ENCODE measurements at places on chromosomes 11 and 22.
A peak's percentile ranks its signal among the peaks of the same experiment; 100 is the strongest.

DNA sequence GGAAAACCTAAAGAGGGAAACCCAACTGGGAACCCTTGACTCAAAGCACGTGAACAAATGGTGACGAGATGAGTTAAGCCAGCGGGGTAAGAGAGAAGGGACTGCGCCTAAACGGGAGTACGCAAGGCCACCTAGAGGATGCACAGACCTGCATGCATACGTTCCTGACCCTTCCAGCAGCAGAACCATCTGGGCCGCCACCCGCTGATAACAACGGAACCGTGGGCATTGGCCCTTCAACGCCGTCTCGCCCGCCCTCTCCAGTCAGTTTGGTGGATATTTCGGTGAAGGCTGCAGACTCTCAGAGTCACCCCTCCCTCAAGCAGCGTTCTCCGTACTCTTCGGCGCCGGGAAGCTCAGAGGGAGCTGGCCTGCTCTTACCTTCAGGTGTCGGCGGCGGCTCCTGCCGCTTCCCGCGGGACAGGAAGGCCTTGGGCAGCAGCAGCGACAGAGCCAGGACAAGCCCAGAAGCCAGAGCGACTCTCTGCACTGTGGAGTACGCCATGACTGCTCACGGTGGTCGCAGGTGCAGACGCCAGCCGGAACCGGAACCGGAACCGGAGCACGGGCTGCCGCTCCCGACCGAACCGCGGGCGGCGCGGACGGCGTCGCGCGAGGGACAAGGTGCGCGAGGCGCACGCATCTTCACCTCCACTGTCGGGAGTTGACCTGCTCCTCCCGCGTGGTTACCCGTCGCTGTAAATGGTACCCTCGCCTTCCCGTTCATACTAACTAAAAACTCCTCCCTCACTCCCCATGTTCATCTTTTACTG, at the start of gene RIC3:
Gene RIC3, minus strand, starts transcription at position 541 of the 773 bp plus-strand sequence. Its CDS starts 36 bp downstream, at position 505.
- peak; percentile 81 for ATAC-seq

DNA sequence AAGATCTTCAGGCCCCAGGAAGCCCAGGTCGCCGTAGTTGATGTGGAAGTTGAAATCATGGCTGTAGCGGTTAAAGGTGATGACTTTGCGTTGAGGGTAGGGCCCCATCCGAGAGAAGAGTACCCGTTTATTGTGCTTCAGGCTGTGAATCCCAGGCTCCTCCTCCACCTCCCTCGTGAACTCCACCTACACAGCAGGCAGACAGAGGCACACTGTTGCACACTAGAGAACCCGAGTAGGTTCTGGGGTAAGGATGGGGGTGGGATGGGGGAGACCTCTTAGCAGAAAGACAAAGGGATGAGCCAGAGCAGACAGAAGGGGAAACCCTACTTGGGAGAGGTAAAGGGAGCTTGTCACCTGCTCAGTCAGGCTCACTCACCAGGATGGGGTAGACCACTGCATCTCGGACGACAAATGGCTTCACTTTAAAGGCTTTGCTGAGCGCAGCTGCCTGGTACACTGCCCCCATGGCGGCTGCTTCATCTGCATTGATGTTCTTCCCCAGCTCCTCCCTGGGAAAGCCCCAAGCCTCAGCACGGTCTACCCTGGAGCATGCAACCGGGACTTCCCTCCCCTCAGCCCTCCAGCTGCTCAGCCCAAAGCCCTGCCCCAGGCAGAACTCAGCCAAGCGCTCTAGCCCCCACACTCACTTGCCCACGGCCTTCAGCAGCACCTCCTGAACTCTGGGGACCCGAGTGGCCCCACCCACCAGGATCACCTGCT, 5.4 kb downstream of the HYOU1 start:
- ATAC-seq = peak; percentile 69

DNA sequence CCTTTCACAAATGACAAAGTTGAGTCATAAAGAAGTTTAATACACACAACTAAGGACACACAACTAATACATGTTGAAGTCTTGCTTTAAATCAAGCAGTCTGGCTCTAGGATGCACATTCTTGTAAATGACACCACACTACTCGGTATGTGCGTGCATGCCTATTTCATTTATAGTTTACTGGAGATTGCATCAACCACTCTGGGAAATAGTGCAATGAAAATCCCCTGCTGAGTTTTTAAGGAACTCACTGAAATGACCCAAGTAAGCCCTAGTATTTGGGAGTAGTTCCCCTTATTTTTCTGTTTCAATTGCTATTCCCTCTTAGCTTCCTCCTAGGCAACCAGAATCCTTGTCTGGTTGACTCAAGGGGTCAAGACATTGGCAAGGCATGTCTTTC, 160.2 kb upstream of the LARGE1 start:
- no peak for ATAC-seq

- peak; percentile 98 for ATAC-seq
Observed at GRCh38 chr22:29821291-29822016, 16.6 kb downstream of the ASCC2 start.

DNA sequence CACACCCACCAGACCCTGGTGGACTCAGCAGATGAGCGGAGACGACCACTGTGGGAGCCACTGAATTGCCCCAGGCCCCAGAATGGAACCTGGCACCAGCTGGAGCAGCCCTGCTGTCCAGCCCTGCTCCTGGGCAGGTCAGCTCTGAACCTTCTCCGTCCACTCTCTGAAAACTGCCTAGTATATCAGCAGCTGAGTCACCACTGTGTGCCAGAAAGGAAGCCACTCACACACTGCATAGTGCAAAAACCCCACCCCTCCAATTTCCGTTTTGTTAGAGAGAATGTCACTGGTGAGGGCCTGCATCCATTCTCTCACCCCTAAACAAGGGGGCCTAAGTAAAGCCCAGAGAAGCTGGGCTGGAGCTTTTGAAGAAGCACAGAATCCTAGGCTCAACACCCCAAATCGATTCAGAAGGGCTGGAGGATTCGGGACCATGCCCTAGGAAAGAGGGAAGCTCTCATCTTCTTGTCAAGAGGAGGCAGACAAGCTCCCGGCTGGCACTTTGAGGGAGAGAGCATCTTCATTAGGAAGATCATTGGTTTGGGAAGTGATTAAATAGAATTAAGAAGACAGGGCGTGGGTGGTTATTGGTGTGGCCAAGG, 44.5 kb downstream of the GALNT18 start:
- no peak for ATAC-seq

DNA sequence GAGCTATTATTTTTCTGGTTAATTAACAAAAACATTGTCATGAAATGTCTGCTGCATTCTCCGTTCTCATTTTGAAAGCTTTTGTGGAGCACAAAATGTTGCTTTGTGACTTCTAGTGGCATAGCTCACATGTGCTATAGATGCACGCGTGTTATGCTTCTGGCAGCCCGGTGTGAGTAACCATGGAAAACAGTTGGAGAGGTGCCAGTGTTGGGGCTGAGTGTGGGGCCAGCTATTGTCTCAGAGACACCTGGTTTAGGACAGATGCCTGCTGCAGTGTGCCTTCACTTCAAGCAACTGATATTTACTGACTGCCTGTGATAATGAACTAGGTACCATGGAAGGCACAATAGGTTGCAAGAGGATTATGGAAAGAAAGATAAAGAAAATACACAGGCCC, 760.6 kb downstream of the NTM start:
- no peak for ATAC-seq

GRCh38 chr11:130769782-130770535, 146.3 kb downstream of the SNX19 start:
- no peak for ATAC-seq

GRCh38 chr22:47814474-47814873, 1052.0 kb downstream of the TBC1D22A start:
- no peak for ATAC-seq

GRCh38 chr11:83087035-83087434, 15.3 kb upstream of the RAB30 start:
- no peak for ATAC-seq

DNA sequence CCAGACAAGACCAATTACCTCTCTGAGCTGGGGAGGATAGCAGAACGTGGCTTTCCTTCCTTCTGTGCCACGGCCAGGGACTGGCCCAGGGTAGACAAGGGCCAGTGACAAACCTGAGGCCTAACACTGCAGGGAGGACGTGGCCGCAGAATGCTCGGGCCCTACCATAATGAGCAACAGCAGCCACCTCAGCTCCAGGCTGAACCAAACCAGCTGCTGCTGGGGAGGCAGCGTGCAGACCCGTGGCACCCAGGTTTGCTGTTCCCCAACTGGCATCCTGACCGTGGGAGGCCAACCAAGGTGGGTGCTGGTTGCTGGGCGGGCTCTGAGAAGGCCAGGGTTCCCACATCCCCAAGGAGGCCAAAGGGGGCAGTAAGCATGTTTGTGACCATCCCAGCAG, 83.0 kb downstream of the MORC2 start:
- no peak for ATAC-seq

DNA sequence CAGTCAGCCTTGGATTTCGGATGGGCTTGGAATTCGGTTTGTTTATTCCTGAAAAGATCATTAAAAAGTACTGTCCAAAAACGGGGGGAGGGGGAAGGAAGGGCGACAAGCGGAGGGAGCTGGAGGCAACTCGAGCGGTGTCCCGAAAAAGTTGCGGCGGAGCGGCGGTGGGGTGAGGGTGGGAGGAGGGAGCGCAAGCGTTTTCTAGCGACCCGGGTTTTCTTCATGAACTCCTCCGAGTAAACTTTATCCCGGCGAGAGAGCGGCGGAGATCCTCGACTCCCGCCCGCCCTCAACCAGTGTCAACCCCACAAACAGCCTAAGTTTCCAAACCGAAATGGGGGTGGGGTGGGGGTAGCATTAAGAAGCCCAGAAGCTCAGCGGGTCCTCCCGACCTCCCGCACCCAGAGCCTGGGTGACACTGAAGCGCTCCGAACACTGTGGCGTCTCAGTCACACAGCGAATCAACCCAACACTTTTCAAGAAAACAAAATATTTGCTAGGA, 133.0 kb upstream of the C11orf58 start:
- ATAC-seq = no peak

DNA sequence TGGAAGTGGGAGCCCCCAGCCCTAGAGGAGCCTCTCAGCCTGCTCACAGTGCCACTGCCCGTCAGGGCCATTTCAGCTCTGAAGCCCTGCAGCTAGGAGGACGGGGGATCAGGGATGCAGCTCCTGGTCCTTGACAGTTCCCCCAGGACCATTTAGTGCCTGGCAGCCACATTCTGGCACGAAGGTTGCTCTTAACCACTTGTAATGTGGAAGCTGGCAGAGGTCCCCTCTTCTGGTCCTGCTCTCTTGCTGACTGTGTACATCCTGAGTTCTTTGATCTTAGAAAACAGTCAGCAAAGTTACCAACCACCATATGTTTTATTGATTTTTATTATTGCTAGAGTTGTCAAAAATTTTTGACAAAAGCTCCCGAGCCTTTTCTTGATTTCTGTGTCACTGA, 44.2 kb downstream of the CABIN1 start:
- no peak for ATAC-seq

- ATAC-seq = no peak
Observed at GRCh38 chr11:109306322-109306721, 115.7 kb upstream of the C11orf87 start.

- ATAC-seq = no peak
Observed at GRCh38 chr11:134372961-134373360, 39.1 kb downstream of the B3GAT1 start.

DNA sequence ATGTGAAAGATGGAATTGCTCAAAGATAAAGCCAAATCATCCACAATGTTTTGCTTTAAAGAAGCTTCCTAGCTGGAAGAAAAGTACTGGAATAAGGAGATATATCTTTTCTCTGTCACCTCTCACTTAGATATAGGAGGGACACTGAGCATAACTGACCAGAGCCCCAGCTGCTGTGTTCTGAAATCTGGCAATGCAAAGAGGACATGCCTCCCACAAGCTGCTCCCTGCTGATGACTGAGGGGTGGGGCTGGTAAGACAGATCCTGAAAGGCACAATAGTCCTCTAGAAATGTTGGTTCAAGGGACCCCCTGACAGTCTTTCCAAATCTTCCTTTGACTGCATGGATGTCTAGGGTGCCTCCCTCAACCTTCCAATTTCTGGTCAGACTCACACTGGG, 67.0 kb downstream of the SC5D start:
- no peak for ATAC-seq

DNA sequence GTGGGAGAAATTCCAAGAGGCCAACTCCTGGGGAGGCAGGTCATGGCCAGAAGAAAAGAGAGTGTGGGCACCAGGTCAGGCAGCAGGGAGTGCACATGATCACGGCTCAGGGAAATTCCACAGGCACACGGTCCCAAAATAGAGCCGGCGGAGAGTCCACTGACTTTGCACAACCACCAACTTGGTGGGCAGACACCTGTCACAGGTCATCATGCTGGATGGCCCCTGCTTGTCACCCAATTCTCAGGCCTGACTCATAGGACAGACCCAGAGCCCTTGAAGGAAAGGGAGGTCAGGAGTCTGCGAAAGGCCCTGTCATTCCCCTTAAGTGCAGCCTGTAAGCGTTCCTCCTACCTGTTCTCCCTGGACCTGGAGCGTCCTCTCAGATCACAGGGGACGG, 15.8 kb downstream of the APOL2 start:
- no peak for ATAC-seq

- no peak for ATAC-seq
Observed at GRCh38 chr22:48899523-48900326, 927.9 kb downstream of the BRD1 start.

GRCh38 chr11:111500481-111500880, 11.7 kb downstream of the BTG4 start:
- ATAC-seq = no peak

DNA sequence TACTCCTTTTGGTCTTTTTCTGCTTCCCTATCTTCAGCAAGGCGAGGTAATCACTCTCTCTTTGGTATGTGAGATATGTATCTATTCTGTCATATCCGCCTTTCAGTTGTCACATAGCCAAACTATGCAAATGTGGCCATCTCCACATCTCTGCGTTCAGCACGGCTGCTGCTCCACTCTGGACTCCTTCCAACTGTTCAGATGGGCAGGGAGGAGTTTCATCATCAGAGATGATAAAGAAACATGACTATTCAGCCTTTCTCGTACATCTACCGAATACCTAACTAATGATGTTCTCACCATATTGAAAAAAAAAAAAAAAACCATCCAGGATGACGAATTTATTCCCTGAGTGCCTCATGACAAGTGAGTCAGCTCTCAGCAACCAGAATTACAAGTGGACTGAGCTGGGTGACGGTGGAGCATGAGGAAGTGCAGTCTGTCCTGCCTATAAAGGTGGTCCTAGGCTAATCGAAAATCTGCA, 899.6 kb downstream of the OPCML start:
- ATAC-seq = no peak

GRCh38 chr11:12784445-12784844, 110.2 kb downstream of the TEAD1 start:
- no peak for ATAC-seq
